Mesothelial cell of epicardium (in vitro differentiated cells): ENCODE measurements at places on chromosomes 5 and 9.

- no peak for DNase-seq
Observed at GRCh38 chr9:40913096-40913719, 215.3 kb downstream of the FOXD4L6 start.

- no peak for DNase-seq
Observed at GRCh38 chr5:56501781-56502557, 268.8 kb upstream of the ANKRD55 start.

DNA sequence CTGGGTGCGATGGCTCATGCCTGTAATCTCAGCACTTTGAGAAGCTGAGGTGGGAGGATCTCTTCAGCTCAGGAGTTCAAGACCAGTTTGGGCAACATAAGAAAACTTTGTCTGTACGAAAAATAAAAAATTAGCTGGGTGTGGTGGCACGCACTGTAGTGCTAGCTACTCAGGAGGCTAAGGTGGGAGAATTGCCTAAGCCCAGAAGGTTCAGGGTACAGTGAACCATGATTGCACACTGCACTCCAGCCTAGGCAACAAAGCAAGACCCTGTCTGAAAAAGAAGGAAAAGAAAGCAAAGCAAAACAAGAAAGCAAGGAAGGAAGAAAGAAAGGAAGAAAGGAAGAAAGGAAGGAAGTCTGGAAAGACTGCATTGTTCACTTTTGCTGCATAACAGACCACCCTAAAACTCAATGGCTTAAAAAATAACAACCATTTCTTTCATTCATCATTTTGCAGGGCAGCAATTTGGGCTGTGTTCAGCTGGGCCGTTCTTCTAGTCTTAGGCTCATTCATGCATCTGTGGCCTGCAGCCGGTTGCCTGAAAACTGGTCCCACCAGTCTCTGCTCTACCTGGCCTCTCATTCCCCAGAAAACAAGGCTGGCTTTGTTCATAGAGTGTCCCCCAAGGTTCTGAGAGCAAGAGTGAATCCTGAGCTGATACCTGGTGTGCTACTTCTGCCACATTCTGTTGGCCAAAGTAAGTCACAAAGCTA is 82.4 kb upstream of the MIER3 start:
- DNase-seq = no peak

DNA sequence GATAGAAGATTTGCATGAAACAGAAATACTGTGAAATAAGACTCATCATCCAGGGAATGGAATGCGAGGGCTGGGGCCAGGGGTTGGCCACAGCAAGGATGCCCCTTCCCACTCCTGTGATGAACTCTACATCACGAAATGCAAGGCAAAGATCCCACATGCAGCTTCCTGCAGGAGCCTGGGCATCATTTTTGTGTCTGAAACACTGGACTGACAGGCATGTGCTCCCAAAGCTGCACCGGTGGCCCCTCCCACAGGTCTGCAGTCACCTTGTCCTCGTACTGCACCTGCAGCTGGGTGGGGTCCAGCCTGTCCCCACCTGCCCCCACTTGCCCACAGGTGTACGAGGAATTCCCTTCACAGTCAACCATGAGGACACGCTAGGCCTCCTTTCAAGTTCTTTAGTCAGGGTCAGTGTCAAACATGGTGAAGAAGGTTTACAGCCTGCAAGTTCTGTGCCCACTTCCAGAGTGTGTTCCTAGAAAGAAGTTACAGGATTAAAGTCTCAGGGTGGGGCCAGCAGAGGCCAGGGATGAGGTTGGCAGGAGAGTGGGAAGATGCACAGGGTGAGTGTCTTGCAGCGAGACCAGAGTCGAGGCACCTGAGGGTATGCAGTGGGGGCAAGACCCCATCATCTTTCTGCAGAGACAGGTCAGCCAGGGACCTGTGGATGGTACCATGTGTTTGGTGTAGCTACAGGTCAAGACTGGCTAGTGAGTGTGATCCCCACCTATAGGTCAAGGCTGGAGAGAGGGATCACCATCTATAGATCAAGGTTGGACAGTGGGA is 155.0 kb upstream of the IRX2 start:
- DNase-seq = peak; percentile 35

GRCh38 chr5:56493766-56494165 is 260.6 kb upstream of the ANKRD55 start:
- no peak for DNase-seq

DNA sequence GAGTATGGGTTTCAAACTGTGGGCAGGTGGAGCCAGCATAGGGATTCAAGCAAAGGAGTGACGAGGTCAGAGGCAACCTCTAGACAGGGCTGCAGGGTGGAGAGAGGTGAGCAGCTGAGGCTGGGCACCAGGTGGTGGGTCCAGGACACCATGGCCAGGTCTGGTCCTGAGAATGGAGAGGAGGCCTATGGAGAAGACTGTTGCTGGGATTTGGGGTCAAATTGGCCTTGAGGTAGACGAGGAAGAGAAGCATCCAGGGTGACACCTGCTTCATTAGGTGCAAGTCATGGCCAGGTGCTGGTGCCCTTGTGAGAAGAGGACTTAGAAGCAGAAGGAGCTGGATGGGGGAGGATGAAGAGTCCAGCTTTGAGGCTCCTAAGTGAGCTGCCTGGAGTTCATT is 99.6 kb downstream of the NSG2 start:
- DNase-seq = no peak

- no peak for DNase-seq
Observed at GRCh38 chr5:60232036-60232795, 338.7 kb upstream of the PDE4D start.

- no peak for DNase-seq
Observed at GRCh38 chr9:126677188-126678084, 63.7 kb downstream of the LMX1B start.

DNA sequence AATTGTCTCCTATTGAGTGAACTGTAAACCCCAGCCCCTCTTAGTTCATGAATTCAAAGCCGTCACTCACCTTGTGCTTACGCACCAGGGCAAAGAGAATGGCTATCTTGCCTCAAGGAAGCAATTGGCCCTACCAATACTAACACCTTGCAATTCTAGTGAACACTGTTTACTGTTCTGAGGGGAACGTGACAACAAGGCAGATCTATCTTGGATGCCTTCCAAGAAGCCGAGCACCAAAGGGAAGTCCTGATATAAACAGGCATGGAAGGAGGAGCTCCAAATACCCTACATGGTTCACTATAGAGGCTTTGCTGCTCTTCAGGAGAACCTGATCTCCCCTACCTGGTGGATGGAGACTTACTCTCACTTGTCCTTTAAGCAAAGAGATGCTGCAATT is 1.7 kb upstream of the PLPPR1 start:
- DNase-seq = no peak

DNA sequence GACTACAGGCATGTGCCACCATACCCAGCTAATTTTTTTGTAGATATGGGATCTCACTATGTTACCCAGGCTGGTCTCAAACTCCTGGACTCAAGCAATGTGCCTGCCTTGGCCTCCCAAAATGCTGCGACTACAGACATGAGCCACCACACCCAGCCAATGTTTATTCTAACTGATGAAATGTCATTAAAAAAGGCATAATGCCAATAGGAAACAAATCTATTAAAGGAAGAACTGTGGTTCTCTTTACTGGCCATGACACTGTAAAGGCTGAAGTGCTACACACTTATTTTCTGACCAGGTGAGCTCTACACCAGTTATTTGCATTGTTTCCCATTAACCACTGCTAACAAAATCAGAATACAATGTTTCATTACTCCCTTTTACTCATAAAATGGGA is 106.0 kb downstream of the STRBP start:
- no peak for DNase-seq

DNA sequence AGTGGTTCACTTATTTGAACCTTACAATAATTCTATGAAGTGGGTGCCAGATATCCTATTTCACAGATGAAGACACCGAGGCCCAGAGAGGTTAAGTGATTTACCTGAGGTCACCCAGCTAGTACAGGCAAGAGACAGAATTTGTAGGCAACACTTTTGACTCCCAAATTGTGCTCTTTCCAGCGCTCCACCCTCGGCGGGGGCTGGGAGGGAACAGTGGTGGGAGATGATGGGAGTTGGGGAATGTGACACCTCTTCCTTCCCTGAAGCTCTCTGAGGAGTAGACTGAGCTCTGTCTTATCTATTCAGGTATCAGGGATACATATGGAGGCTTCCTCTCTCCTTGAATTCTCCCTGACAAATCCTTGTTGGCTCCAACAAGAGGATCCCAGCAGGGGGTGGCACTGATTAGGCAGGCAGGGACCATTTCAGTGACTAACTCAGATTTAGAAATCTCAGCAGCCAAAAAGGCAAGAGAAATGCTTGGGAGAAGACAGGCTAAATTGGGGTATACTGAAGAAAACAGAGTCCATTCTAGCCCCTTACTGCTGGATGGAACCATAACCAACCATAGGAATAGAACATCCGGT is 95.8 kb upstream of the PANK3 start:
- DNase-seq = no peak

DNA sequence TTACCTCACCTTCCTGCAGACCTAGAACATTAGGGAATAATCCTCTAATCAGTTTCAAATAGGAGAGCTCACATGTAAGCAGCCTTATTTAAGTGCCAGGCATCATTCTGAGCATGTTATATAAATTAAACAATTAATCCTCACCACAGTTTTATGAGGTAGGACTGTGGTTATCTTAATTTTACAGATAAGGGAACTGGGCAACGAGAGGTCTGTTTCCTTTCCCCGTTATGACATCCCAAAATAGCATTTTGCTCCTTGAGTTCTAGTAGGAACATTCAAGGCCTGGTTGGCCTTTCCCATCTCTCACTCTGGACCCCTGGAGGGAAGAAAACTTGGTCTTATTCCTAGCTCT is 19.1 kb upstream of the IFNB1 start:
- no peak for DNase-seq

DNA sequence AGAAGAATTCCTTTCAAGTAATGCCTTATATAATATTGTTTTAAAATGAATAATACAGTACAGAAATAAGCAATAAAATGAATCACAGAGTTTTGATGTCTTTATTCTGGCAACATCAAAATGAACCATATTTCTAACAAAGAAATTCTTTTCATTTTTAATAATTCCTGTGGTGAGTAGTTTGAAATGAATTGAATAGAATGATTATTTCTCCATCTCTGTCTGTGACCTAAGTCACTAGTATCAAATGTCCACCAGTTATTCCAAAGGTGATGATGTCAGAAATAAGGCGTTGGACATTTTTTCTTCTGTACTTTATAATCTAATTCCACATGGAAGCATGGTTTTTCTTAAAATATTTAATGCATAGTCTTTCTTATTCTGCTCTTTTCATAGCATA is 106.2 kb downstream of the ADAMTSL1 start:
- no peak for DNase-seq

GRCh38 chr5:138503487-138504270 is 38.4 kb downstream of the EGR1 start:
- no peak for DNase-seq

DNA sequence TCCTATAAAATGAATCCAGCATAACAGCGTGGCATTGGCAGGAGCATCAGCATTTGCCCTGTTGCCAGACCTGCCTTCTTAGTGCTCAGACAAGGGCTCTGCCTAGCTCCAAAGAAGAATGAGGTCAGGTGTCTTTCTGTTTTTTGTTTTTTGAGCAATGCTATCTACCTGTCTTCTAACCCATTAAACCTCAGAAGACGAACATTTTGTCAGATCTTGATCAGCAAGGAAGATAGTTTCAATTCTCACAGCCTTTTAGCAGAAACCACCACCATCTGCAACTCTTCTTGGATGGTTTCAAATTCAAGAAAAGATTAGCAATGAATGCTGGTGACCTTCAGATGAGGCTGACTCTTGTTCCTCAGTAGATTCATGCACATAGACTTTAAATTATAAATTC is 103.5 kb upstream of the IQGAP2 start:
- DNase-seq = no peak

GRCh38 chr9:4558371-4558998 is 68.2 kb downstream of the SLC1A1 start:
- DNase-seq = no peak

DNA sequence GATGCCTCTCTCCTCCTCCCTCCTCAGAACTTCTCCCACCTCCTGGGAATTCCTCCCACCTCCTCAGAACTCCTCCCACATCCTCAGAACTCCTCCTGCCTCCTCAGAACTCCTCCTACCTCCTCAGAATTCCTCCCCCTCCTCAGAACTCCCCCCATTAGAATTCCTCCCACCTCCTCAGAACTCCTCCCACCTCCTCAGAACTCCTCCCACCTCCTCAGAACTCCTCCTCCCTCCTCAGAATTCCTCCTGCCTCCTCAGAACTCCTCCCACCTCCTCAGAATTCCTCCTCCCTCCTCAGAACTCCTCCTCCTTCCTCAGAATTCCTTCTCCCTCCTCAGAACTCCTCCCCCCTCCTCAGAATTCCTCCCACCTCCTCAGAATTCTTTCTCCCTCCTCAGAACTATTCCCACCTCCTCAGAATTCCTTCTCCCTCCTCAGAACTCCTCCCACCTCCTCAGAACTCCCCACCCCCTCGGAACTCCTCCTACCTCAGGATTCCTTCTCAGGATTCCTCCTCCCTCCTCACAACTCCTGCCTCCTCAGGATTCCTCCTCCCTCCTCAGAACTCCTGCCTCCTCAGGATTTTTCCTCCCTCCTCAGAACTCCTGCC is 23.9 kb downstream of the SLC46A2 start:
- no peak for DNase-seq

DNA sequence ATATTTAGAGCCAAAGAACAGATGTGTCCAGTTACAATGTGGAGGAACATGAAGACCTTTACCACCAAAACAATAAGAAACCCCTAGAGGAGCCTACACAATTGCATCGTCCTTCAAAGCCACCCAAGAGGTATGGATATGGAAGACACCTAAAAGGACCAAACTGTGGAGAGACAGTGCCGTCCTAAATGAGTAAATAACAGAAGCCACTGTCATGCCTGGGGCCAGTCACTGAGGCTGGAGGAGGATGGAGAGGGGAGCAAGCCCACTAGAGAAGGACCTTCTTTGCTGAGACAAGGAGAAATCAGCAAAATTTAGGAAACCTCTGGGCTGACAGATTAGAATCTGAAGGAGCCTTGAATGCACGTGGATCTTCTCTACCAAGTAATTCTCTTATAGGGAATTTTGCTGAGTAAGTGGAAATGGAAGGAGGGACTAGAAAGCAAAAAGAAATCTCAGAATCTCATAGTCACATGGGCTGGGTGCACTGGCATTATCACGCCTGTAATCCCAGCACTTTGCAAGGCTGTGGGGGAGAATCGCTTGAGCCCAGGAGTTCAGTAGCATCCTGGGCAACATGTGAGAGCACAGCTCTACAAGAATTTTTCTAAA is 27.6 kb downstream of the PLEKHG4B start:
- no peak for DNase-seq

DNA sequence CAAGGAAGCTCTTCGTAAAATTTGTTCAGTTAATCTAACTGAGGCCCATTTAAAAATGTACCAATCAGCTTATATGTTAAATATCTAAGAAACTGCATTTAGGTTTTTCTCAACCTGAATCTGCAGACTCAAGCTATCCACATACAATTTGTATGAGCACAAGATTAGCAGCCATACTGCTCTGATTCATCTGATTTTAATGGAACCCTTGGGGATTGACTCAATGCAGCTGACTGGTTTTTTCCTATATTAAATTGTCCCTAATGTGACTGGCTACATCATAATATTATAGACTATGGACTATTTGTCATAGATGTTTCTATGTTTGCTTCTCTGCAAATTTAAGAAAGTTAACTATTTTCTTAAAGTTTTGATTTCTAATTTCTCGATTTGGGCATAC is 451.0 kb upstream of the TUSC1 start:
- DNase-seq = no peak

- no peak for DNase-seq
Observed at GRCh38 chr5:88256872-88257271, 11.8 kb downstream of the TMEM161B start.

- DNase-seq = no peak
Observed at GRCh38 chr9:127090341-127090985, 32.0 kb downstream of the ANGPTL2 start.
